ENCODE measurements at places on chromosomes 1 and 21. TPM values are rescaled to one million over a fixed set of nuclear protein-coding genes. Genes with fewer than 3 reads are reported as not detected.
A peak's percentile ranks its signal among the peaks of the same experiment; 100 is the strongest.

Gene ELF3
- total RNA-seq = 10.3 TPM

Gene CHRNB2
- total RNA-seq = 0.08 TPM

GRCh38 chr1:44256762-44257554 is 43.7 kb downstream of the DMAP1 start:
- no peak for DNase-seq

Gene UQCRHL
- total RNA-seq = 1.3 TPM

- no peak for DNase-seq
These were observed 1458.0 kb downstream of the NCAM2 start for GRCh38 chr21:22456241-22456640.

GRCh38 chr1:206067486-206068227 is 14.7 kb downstream of the RHEX start:
- DNase-seq = no peak

GRCh38 chr21:40294345-40294744 is 427.1 kb downstream of the PCP4 start:
- no peak for DNase-seq

DNA sequence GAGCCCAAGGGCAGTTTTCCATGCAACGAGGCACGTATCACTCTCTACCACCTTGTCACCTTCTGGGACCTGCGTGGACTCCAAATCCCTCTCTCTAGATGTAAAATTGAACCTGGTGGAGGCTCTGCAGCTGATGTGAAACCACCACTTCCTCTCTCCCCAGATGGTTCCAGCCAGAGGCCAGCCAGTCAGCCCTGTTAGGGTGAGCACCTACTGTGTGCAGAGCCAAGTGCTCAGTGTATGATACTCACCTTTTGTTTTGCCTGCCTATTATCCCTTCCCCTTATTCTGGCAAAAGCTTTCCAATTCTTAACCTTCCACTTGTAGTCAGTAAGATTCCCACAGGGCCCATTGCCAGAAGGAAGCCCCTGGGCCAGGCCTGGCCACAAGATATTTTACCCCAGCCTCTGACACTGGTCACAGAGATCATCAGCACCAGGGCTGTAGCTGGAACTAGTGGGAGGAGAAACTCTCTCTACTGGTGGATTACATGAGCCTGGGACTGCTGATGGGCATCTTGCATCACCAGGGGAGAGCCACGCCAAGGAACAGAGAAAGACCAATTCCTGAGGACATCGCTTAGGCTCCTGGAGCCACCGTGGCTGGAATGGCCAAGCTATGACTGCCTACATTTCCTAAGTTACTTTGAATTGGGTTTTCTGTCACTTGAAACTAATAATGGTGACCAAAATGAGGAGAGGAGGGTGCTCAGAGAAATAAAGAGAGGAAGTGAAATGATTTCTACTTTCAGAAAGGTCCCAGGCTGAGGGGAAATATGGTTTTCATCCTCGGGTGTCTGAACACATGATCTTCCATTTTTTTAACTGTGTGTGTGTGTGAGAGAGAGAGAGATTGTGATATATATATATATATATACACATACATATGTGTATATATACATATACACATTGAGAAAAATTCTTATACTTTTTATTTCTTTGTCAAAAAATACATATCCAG is 26.6 kb upstream of the RD3 start:
- no peak for DNase-seq

DNA sequence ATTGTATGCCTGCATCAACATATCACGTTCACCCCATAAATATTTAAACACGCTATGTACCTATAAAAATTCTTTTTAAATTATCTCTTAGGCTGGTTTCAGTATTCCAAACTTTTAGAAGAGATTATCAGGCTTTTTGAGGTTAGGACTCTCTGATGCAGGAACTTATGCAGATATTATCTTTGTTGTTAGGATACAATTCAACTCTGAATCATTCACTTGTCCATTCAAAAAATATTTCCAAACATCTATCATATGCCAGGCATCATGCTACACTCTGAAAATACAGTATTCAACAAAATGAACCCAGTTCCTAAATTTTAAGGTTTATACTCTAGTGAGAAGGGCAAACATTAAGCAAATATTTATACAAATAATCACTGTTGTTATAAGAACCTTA is 40.5 kb downstream of the ASH1L start:
- peak; percentile 20 for DNase-seq

Gene UBL4B
- not detected for total RNA-seq

DNA sequence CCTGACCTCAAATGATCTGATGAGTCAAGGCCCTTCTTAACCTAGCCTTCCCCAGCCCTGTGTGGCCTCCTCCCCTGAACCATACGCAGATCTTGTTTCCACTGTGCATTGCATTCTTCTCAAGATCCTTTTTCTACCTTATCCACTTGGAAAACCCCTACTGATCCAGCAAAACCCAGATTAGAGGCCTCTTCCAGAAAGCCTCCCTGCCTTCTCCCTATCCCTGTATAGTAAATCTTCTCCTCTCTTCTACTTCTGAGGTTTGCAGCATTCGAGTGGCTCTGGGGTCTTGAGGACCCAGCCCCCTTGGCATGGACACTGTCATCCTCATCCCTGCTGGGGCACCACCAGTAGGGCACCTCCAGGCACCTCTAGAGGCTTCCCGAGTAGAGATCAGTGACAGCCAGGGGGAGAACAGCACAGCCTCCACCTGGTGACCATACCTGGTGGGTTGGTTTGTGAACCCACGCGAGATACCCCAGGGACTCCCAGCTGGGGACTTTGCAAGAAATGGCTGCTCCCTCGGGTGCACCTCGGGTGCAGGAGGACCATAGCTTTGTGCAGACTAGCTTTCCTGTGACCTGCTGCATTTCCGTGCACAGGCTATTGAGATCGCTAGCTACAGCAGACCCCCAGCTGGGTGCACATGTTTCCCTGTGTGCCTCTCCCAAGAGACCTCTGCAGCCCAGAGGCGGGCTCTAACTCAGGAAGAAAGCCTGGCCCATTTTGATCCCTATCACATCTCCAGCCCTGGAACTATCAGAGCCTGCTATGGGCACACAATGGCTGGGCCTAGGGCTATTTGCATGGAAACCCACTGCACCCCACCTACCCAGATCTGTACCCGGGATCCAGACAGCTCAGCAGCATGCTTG is 34.2 kb downstream of the MATN1 start:
- no peak for DNase-seq

Gene CD1B
- total RNA-seq = not detected

- DNase-seq = no peak
These were observed 156.2 kb upstream of the SPAG17 start for GRCh38 chr1:118340928-118341910.

DNA sequence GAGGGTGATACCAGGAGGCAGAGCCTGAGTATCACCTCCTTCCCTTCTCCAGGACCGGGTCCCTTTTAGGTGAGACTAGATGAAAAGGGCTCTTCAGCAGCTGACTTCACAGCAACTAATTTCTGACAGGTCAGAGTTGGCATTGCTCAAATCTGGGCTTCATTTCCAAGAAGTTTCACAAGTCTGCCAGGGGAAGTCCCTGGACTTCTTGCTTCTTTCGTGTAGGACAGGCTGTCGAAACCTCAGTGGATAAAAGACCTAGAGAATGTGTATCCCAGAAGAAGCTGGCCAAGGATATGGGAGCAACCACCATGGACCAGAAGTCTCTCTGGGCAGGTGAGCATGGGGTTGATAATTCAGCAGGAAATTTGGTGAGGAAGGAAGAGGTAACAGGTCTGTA is at the start of gene CHI3L2:
Gene CHI3L2 (plus strand): TSS at position 280 of the 400 bp plus-strand sequence. CDS start 17 bp downstream, at position 297.
- DNase-seq = peak; percentile 54

Gene PKNOX1
- 18.3 TPM for total RNA-seq

- no peak for DNase-seq
These were observed 1.3 kb downstream of the AIRE start for GRCh38 chr21:44286716-44287632.

- peak; percentile 25 for DNase-seq
These were observed 22.8 kb downstream of the TMEM50A start for GRCh38 chr1:25360596-25361581.

DNA sequence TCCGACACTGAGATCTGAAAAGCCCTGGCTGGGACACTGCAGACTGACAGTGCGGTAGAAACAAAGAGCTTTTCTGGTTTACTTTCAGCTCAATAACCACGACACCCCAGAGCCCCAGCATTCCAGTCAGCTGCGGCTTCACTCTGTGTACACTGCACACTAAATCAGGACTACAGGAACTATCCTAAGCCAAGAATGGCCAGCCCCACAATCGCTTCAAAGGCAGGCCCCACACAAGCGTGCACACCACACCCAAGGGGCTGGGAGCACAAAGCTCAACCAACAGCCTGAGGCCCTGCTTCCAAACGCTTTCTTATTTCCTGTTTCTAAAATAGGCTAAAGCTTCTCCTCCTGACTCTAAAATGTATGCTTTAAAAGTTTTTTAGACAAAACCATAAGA is 28.4 kb downstream of the URB1 start:
- DNase-seq = no peak

DNA sequence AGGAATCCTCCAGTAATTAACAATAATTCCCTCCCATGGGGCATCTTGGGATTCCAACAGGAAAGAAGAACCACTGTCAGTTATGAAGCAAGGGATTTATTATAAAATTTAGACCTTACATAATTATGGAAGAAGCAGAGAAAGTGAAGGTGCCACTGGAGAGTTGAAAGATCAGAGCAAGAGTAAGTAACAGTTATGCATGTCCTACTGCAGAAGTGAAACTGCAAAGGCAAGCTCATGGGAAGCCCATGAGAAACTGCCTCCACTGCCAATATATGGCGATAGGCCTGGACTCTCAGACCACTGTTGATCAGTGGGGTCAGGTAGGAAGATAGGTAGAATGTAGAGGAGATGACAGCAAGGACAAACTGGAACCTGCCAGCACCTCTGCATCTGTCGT is 123.6 kb upstream of the ZNF648 start:
- no peak for DNase-seq

GRCh38 chr21:34243562-34243961 is 120.2 kb upstream of the KCNE2 start:
- DNase-seq = peak; percentile 16

DNA sequence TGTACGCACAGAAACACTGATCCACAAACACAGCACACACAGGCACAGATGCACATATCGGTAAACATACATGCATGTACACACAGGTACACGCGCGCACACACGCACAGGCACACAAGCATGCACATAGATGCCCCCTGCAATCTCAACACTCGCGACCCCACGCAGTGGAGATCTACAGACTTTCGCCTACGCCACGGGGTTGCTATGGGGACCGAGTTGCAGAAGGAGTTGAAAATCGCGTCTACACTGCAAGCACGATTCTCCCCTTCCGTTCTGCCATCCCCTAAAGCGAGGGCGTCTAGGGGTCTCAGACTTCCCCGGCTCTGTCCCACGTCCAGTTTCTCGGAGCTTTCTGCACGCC is 826 bp downstream of the TRIM17 start:
- no peak for DNase-seq

DNA sequence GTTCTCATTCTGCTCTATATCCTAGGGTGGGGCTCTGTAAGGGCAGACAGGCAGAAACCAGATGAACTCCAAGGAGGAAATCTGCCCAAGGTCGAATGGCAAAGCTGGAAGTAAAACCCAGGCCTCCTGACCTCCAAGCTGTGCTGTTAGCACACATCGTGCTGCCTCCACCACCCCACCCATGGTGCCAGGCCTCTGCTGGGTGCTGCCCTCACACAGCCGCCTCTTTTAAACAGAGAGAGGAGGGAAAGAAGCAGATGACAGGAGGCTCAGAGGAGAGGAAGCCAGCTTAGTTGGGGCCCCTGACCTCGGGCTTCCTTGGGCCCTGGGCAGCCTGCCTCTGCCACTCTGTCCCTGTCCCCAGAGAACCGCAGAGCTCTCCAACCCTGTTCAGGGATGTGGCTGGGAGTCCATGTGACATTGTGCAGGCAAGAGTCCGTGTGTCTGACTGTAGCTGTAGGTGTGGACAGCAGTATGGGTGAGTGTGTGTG is 1.1 kb downstream of the SYNC start:
- DNase-seq = no peak

DNA sequence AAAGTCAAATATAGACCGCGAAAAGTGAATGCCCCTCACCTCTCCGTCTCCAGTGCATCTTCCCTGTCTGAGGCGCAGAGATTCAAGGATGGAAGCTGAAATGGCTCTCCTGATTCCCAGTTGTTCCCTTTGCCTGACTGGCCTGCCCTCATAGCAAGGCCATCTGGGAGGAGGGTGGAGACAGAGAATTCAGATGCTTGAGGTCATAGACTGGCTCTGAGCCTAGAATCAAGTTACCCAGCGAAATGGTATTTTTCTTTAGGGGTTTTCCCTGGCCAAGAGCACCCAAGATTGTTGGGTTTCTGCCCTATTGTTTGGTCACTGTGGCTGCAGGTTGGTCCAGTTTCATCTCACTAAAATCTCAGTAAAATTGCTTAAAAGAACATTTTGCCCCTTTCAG is 7.2 kb downstream of the METTL13 start:
- peak; percentile 90 for DNase-seq

Gene GIPC2
- total RNA-seq = under 0.01 TPM

GRCh38 chr1:2831596-2832212 is 30.2 kb upstream of the TTC34 start:
- no peak for DNase-seq

DNA sequence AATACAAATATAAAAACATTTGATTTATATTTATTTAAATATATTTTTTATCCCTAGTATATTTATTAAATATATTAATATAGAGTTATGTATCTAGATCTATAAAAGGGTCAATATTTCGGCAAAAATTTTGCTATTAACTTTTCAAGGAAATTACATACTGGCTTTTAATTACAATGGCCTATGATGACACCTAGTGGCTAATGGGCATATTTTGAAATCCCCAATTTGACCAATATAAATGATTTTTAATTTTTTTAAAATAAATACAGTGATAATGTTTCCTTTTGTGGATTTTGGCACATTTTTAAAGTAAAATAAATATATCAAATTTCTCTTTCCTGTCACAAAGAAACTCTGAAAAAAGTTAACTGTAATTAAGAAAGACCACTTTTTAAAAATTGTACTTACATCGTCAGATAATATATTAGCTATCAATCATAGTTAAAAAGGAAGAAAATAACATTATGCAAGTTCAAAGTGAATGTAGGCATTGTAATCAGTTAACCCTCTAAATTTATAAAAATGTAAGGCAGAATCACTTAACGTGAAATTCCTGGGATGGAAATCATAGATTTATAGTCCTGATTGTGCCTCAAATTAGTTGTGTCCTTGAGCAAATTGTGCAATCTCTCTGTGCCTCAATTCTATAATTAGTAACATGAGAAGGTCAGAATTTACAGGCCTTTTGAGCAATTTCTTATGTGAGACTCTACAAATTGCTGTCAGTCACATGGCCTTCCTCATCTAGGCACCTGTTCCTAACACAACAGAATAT is 25.6 kb upstream of the RGS13 start:
- no peak for DNase-seq

DNA sequence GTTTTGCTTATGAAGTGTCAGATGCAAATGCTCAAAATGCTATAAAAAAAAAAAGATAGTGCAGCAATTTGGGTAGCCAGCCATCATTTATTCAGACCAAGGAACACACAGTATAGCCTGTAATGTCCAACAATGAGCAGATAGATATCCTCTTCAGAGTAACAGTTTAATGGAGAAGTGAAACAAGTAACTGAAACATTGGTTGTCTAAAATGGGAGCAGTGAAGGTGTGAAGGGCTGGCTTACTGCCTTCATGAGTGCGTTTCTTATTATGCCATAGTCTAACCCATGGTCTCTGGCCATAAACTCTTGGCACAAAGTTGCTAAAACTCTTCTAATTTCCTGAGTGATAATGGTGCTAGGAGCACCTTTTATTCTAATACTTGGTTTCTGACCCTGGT is 11.4 kb downstream of the RGS5 start:
- no peak for DNase-seq

- peak; percentile 4 for DNase-seq
These were observed 13.9 kb downstream of the DNAJC6 start for GRCh38 chr1:65323246-65323645.

Measured in mammary epithelial cell (primary cell).